PC-3 (cell line): ENCODE measurements at places on chromosomes 7 and 10. TPM values are rescaled to one million over a fixed set of nuclear protein-coding genes. Genes with fewer than 3 reads are reported as not detected.
A peak's percentile ranks its signal among the peaks of the same experiment; 100 is the strongest.

DNA sequence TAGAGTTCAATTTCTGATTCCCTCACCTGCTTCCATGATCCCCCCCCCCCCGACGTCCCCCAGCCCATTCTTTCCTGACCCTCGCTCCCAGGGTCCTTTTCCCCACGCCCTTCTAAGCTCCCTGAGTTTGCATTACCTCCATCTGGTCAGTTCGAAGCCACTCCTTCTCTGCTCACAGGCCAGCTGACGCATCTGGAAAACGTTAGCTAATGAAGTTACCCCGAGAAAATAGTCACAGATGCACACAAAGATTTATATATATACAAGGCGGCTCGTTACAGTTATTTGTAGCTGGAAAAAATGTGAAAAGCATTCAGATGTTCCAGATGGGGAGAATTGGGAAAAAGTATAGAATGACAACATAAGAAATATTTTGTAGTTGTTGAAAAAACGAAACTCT is 630.0 kb upstream of the FOXK1 start:
- H3K4me1 ChIP-seq, result no peaks in the 10 kb centered on the region
- DNase-seq, result no peak
- H3K4me3 ChIP-seq, result no peak overlapping the region
- no peaks in the 10 kb centered on the region for H3K27me3 ChIP-seq
- H3K27ac ChIP-seq, result no peak overlapping the region

DNA sequence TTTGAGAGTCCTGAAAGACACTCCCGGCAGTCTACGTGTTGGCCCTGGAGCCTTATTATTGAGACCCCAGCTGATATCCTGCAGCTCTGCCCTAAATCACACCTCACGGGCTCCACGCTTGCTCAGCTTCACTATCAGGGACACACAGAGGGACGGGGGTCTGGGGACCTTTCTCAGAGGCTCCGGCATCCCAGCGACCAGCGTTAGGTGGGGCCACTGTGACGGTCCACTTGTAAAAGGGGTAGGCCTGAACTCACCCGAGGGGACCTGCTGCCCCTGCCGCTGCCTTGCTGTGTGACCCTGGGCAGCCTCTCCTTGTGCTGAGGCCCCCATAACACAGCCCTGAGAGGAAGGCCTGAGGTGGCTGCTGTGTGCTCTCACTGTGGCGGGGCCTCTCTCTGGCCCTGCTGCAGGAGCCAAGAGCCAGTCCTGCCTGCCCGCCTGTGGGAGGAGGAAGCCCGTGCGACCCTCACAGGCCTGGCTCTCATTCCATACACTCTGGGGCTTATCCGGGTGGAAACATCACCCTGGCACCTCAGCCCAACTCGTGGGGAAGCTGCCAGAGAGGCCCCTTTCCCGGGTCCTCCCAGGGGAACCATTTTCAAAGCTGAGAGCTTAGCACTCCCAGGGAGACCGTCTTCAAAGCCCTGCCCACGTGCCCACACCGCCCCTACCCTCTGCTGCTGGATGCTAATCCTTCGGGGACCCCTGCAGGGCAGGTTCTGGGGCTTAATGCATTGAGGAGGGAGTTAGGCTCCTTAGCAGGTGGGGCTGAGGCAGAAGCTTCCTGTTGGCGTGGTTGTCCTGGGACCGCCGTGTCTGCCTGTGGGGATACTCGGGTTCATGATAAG is 21.7 kb downstream of the AQP1 start:
- no peak overlapping the region for H3K27ac ChIP-seq
- 0 out of 2 replicates have a peak, but pooled peaks cover 5% of the 10 kb centered on the region for H3K4me1 ChIP-seq
- DNase-seq, result no peak
- H3K4me3 ChIP-seq, result no peak overlapping the region
- no peaks in the 10 kb centered on the region for H3K36me3 ChIP-seq

GRCh38 chr7:1707756-1708595 is 37.9 kb downstream of the ELFN1 start:
- no peak overlapping the region for H3K27ac ChIP-seq
- peaks cover 5% of the 10 kb centered on the region for H3K27me3 ChIP-seq
- H3K4me1 ChIP-seq, result no peaks in the 10 kb centered on the region
- DNase-seq, result no peak

DNA sequence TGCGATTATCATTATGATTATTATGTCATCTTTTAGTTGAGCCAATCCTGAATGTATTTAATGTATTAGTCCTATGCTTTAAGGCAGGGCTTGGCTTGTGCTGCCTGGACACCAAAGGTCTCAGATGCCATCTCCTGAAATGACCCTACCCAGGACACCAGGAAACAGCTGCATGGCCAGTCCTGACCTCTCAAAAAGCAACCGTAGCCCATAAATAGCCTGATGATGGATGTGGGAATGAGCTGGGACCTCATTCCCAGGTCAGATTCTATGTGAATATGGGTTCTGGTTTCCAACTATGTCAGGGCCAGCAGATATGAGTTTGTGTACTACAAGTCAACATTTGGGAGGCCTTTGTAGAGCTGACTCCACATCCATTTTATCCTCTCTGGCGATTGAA is 438.4 kb downstream of the NRG3 start:
- H3K27ac ChIP-seq, result no peak overlapping the region
- H3K4me1 ChIP-seq, result no peaks in the 10 kb centered on the region
- H3K27me3 ChIP-seq, result no peaks in the 10 kb centered on the region
- no peak overlapping the region for H3K4me3 ChIP-seq

DNA sequence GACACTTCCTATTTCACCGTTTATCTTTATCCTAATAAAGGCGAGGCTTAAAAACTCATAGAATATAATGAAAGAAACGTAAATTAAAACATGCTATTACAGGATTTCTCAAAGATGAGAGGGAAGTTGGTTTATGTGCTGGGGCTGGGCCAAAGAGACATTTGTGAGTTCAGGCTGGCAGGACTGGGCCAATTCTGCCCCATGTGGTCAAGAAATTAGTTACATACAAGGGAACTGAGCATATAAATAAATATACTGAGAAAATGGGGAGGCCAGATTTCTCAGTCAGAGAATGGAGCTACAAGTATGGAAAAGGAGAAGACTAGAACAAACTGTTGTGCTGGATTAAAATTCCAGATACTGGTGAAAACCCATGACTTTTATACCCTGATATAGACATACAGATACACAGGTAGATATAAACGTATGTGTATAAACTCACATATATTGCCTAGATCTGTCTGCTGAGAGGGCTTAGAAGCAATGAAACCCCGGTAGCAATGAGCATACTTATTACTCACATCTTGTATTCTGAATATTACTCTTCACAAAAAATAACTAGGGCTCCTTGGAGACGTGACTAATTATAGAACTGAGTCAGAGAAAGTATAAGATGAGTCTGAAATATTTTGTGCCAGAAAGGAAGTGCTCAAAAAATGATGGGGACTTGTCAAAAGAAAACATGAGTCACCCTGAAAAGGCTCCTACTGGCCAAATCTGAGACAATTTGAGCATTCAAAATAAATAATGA is 155.7 kb upstream of the FGFR2 start:
- no peaks in the 10 kb centered on the region for H3K27me3 ChIP-seq
- H3K27ac ChIP-seq, result peak overlapping the region; percentile 87
- peak overlapping the region; percentile 9; the same call in 1 of the 2 replicates for H3K4me3 ChIP-seq
- H3K4me1 ChIP-seq, result peaks cover 18% of the 10 kb centered on the region
- DNase-seq, result peak; percentile 88

- H3K27ac ChIP-seq, result no peak overlapping the region
- no peaks in the 10 kb centered on the region for H3K27me3 ChIP-seq
- no peaks in the 10 kb centered on the region for H3K36me3 ChIP-seq
- no peak for DNase-seq
- H3K4me1 ChIP-seq, result no peaks in the 10 kb centered on the region; the same call in 1 of the 2 replicates
Observed at GRCh38 chr10:70509757-70510147, 31.2 kb downstream of the PALD1 start.

GRCh38 chr7:134415700-134416099 is 43.2 kb downstream of the AKR1B1 start:
- no peak for DNase-seq
- no peaks in the 10 kb centered on the region for H3K36me3 ChIP-seq
- H3K27me3 ChIP-seq, result no peaks in the 10 kb centered on the region
- H3K4me1 ChIP-seq, result peaks cover 15% of the 10 kb centered on the region
- H3K27ac ChIP-seq, result no peak overlapping the region
- no peak overlapping the region for H3K4me3 ChIP-seq

GRCh38 chr10:83038631-83039030 is 1100.7 kb upstream of the GHITM start:
- no peak overlapping the region for H3K4me3 ChIP-seq
- no peak overlapping the region for H3K27ac ChIP-seq
- no peaks in the 10 kb centered on the region for H3K4me1 ChIP-seq
- no peaks in the 10 kb centered on the region for H3K27me3 ChIP-seq
- no peaks in the 10 kb centered on the region for H3K36me3 ChIP-seq
- no peak for DNase-seq

- no peaks in the 10 kb centered on the region for H3K27me3 ChIP-seq
- H3K4me3 ChIP-seq, result no peak overlapping the region
- no peaks in the 10 kb centered on the region for H3K4me1 ChIP-seq
- H3K36me3 ChIP-seq, result no peaks in the 10 kb centered on the region
Observed at GRCh38 chr7:119708891-119709290, 564.1 kb upstream of the KCND2 start.

The VAX1 gene
- total RNA-seq, result 0.12 and 0.98 TPM in 2 replicates

The HABP2 gene
- total RNA-seq, result not detected in 2 replicates
